T-helper 22 cell (primary cell): ENCODE measurements at places on chromosomes 12 and 14.

DNA sequence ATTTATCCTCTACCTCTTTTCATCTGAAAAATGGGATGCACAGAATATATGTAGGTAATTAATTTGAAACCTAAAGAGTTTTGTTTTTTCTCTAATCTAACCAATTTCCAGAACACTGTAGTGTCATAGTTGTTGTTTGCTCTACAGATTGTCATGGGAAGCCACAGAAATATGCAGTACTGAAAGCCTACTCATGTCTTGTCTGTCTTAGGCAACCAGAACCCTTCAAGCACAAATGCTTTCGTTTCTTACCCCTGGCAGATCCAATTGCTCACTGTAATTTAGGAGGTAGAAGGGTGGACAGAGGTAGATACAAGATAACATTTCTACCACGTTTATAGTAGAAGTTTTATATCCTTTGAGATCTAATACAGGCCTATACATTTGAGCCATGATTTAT lies 330.2 kb upstream of the NOVA1 start:
- DNase-seq, result no peak

DNA sequence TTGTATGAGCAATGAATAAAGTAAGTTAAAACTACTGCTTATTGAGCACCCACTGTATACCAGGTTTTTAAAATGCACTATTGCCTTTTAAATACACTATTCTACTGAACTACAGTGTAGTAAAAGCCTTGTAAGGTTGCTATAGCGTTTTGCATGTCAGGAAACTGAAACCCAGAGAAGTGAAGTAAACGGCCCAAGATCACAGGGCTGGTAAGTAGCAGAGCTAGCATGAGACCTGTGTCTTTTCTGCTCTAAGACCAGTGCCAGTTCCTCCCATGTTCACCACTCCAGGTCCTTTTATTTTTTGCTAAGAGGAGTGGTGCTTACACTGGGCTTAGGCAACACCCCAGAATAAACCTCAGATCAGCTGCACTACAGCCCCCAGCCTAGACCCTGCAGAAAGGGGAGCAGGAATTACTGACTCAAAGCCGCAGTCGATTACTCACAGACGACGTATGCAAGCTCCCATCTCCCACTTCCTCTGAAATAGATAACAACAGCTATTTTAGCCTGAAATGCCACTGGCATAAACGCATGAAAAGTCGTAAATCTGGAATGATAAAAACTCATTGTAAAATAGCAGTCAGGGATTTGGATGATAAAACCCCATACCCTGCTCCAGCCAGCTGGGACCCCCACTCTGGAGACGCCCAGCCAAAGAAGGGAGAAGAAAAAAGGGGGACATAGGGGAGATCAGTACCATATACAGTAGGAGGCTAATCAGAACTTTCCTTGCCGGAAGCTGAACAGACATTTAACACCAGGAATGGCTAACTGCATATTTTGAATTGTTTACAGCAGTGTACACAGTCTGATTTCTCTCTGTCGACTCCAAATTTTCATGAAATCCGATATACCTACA lies 108.3 kb downstream of the NUAK1 start:
- DNase-seq, result no peak

DNA sequence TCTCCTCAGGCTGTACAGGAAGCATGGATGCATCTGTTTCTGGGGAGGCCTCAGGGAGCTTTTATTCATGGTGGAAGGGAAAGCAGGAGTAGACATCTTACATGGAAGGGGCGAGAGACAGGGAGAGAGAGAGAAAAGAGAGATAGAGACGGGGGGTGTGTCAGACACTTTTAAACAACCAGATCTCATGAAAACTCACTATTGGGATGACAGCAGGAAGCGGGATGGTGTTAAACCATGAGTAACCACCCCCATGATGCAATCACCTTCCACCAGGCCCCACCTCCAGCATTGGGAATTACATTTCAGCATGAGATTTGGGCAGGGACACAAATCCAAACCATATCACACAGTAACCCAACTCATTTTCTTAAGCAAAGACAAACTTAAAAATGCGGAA lies 110.0 kb upstream of the EEA1 start:
- no peak for DNase-seq

DNA sequence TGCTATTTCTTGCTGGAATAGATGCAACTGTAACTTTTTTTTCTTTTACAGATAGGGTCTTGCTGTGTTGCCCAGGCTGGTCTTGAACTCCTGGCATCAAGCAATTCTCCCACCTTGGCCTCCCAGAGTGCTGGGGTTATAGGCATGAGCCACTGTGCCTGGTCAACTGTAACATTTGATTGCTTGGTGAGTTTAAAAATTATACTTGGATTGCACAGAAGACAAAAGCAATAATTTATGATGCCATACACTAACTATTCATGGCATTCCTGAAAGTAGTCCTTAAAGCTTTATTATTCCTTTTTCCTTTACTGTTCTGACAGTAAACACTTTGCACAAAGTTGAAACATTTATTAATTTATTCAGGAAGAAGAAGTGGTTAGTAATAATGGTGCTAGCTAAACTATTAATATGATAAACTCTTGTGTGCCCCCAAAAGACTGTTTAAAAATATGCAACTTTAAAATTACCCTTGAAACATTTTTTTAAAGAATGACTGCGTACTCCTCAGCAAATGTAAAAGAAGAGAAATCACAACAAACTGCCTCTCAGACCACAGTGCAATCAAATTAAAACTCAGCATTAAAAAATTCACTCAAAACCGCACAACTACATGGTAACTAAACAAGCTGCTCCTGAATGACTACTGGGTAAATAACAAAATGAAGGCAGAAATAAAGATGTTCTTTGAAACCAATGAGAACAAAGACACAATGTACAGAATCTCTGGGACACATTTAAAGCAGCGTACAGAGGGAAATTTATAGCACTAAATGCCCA lies 8.3 kb downstream of the PTPRB start:
- DNase-seq, result no peak

DNA sequence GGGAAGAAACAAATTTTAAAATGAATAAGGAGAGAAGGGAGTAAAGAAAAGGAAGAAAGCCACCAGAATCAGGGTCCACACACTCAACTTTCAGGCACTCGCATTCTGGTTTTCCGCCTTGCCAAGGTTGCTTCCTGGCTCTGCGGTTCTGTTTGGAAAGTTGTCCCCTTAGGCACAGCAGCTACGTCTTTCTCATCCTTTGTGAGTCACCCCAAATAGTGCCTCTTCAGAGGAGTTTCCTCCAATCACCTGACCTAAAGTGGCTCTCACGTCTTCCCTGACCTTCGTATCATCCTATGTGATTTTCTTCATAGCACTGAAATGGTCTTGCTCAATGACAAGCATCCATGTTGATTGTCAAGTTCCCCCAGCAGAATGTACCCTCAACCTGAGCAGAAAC lies 99.5 kb upstream of the TMCC3 start:
- no peak for DNase-seq

GRCh38 chr14:22122227-22122818 lies 448.7 kb upstream of the OR4E1 start:
- no peak for DNase-seq

GRCh38 chr14:74571901-74572725 lies 39.9 kb downstream of the LTBP2 start:
- DNase-seq, result no peak

- DNase-seq, result no peak
These were observed 53.0 kb upstream of the PRMT8 start for GRCh38 chr12:3437986-3438385.

GRCh38 chr14:78154827-78155226 lies 15.3 kb upstream of the NRXN3 start:
- no peak for DNase-seq

DNA sequence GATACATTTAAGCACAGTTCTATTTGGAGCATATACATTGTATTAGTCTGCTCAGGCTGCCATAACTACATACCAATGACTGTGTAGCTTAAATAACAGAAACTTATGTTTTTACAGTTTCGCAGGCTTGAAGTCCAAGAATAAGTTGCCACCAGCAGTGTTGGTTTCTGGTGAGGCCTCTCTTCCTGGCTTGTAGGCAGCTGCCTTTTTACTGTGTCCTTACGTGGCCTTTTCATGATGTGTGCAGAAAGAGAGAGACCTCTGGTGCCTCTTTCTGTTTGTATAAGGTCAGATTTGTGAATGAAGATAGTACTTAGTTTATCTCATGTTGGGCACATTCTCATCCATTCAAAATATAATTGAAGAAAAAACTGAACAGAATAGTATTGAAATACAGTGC lies 636.6 kb downstream of the FLRT2 start:
- no peak for DNase-seq

- DNase-seq, result no peak
These were observed 22.1 kb downstream of the MTHFD1 start for GRCh38 chr14:64410084-64410774.

GRCh38 chr12:66836623-66837310 lies 157.9 kb upstream of the GRIP1 start:
- no peak for DNase-seq

GRCh38 chr12:88793096-88793495 lies 212.8 kb upstream of the KITLG start:
- no peak for DNase-seq

GRCh38 chr14:22623047-22623446 lies 21.1 kb downstream of the OR6J1 start:
- no peak for DNase-seq

- DNase-seq, result no peak
These were observed 455.6 kb downstream of the ZFP36L1 start for GRCh38 chr14:68337279-68337678.

GRCh38 chr12:52441320-52441911 lies 7.2 kb upstream of the KRT75 start:
- DNase-seq, result no peak

- DNase-seq, result peak; percentile 41
These were observed 1.3 kb downstream of the CHST11 start for GRCh38 chr12:104457746-104458693.

DNA sequence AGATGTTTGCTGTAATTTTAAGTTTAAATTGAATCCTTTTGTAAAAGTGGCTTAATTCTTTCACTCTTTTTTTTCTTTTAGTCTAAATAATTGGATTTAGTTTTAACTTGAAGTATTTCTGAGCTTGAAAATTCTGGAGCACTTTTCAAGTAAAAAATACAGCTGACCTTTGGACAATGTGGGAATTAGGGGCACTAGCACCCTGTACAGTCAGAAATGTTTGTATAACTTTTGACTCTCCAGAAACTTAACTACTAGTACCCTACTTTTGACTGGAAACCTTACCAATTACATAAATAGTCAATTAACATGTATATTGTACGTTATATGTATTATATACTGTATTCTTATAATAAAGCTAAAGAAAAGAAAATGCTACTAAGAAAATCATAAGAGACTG lies 7.8 kb downstream of the KTN1 start:
- DNase-seq, result no peak

DNA sequence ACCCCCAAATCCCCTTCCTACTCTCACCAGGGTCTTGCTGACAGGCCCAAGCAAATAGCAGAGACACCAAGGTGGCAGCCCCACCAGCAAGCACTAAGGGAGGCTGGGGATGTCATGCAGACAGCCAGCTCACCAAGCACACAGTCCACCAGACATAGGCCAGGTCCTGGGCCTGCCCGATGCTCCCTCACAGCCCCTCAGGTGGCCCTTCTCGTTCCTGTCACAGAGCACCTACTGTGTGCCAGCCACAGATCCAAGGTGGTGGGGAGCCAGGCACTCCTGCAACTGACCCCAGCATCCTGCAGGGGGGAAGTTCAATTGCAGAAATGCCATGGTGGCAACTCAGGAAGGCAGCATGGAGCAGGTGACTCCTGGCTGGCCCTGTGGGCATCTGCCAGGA lies 60.5 kb upstream of the PNMA1 start:
- no peak for DNase-seq

DNA sequence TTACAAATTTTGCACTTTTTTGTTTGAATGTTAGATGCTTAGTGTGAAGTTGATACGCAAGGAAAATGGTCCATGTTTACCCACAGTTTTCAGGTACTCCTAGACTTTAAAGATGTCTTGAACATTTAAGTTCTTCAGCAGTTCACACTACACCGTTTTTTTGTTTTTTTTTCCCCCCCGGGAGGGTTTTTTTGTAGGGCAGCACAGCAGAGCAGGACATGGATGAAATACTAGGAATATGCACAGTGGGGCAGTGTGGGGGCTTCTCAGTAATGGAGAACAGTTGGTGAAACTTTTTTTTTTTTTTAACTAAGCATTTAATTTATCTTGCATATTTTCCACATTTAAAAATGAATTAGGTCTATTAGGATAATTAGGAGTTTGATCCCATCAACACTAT lies 4.9 kb downstream of the RAN start:
- no peak for DNase-seq

DNA sequence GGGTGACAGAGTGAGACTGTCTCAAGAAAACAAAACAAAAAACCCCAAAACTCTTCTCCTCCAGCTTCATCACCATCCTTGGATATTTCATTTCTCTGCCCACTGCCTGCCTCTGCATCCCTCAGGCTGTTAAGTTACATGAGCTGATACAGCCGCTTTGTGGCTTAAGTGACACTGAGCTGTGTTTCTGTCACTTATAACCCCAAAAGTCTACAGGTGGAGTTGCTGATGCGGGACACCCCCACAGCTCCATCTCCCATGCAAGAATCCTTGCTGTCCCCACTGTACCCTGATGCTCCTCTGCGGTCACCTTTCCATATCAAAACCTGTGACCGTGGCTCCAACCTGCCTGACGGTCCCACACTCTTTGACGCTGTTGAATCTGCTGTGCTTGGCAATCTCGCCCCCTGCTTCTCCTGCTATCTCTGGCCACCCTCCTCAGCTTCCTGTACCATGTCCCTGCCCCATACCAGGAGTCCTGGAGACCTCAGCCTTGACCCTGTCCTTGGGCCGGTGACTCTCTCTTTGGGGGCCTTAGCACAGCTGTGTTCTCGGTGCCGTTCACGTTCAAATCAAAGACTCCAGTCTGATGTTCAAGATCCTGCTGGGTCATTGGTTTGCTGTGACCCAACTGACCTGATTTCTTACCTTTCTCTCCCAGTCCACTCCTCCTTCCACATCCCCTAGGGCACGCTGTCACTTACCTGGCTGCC lies 20.3 kb downstream of the HVCN1 start:
- no peak for DNase-seq

- DNase-seq, result no peak
These were observed 194.5 kb upstream of the CNOT2 start for GRCh38 chr12:70048521-70049250.

DNA sequence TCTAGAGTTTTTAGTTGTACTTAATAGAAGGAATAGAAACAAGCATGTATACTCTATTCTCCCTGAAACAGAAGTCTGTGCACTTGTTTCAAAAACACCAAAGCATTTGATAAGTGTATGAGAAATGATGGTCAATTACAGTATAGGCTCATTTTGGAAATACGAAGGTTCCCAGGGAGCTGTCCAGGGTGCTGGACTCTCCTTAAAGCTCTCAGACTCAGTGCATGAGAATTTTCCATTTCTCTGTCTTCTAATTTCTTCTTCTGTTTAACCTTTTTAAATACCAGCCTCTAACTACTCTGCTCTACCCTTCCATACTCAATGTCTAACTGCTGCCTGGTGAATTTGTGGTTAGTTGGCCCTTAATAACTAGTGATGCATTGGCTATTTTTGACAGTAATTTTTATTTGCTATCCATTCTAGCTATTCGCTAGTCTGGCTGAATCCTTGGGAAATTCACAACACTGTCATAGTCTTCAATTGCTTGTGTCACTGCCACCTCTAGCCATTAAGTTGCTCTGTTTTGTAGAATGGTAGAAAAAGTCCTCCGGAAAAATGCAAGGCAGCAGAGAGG lies 229.2 kb downstream of the NRXN3 start:
- no peak for DNase-seq

- DNase-seq, result no peak
These were observed 1.1 kb downstream of the LRP6 start for GRCh38 chr12:12265571-12266388.

- no peak for DNase-seq
These were observed 28.5 kb downstream of the JDP2 start for GRCh38 chr14:75456069-75456996.
